ENCODE measurements at places on chromosomes 1 and 21.

DNA sequence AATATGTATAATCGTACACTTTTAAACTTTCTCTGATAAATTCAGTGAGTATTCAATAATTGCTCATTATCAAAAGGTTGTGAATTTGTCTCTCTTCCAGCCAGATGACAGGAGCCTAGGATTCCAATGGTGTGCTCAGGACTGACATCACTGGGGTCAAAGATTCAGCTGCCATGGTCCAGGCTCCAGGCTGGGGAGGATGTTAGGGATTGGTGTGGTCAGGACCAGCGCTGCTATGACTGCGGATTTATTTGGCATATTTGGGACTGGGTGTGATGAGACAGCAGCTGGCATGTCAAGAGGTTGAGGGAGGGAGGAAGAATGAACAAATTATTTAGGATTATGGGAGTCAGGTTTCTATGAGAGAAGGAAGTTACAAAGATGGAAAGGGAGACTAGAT lies 48.2 kb upstream of the ABCA4 start:
- DNase-seq: no peak

DNA sequence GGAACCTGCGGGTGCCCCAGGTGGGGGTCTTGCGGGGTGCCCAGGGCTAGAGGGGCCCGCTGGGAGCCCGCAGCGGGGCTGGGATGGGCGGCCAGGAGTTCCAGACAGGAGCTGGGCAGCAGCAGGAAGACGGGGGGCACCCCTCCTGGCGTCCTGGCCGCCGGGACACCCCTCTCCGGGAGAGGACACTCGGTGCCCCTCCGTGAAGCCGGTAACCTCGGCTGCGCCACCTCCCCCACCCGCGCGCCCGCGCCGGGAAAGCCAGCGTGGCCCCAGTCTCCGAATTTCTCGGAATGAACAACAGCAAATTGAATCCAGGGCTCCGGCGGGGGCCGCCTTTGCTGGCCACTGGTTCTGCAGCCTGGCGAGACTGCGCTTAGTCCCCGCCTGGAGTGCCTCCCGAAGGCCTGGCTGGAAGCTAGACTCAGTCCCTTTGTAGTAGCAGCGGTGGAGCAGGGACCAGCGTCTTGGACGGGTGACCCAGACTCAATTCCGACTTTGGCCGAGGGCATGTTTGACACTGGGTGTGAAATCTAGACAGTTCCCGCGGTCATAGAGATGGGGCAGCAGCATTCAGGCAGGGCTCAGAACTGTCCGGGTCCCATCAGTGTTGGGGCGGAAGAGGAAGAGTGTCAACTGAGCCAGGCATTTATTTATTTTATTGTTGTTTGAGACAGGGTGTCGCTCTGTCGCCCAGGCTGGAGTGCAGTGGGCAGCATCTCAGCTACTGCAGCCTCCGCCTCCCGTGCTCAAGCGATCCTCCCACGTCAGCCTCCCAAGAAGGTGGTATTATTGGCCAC lies 773 bp downstream of the IFNGR2 start:
- peak; percentile 63 for DNase-seq

- peak; percentile 11 for DNase-seq
Observed at GRCh38 chr1:209674957-209675564, at the start of gene G0S2. Gene G0S2 (plus strand): TSS chr1:209675412. CDS start chr1:209675685, 273 bp downstream.

GRCh38 chr1:180175291-180175690 lies 20.6 kb downstream of the QSOX1 start:
- DNase-seq: no peak
